ENCODE measurements at places on chromosomes 12 and 14.

DNA sequence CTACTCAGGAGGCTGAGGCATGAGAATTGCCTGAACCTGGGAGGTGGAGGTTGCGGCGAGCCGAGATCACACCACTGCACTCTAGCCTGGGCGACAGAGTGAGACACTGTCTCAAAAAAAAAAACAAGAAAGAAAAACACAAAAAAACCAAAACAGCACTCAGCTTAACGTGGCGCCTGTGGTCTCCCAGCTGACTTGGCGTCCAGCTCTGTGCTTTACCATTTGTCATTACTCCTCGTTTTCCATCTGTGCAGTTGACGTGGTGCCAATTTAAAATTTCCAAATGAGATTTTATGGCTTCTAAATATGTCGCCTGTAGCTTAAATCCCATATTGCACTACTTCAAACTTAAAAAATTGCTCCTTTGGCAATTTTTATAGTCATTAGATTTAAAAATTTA lies 2.0 kb downstream of the MGP start:
- DNase-seq = no peak

GRCh38 chr12:26918321-26919215 lies 19.2 kb downstream of the INTS13 start:
- no peak for DNase-seq

DNA sequence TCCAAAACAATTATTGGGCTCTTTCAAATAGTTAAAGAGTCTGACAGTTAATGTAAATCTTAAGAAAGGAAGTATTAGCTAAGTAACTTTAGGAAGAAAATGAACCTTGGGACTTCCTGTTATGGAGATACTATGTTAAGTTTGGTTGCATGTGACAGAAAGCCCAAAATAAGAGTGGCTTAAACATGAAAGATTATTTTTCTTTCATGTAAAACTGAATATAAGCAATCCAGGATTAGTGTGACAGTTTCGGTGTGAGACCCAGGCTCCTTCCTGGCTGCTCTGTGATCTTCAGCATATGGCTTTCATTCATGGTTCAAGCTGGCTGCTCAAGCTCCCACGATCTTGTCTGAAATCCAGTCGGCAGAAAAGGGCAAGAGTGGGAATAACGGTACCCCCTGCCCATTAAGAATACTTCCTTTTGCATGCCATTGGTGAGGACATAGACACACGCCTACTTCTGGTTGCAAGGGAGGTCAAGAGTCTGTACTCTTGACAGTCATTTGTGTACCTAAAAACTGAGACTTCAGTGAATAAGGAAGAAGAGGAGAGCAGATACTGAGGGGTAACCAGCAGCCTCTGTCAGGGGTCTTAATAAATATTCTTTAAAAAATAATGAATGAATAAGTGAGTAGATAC lies 2.2 kb upstream of the RPAP3 start:
- no peak for DNase-seq

DNA sequence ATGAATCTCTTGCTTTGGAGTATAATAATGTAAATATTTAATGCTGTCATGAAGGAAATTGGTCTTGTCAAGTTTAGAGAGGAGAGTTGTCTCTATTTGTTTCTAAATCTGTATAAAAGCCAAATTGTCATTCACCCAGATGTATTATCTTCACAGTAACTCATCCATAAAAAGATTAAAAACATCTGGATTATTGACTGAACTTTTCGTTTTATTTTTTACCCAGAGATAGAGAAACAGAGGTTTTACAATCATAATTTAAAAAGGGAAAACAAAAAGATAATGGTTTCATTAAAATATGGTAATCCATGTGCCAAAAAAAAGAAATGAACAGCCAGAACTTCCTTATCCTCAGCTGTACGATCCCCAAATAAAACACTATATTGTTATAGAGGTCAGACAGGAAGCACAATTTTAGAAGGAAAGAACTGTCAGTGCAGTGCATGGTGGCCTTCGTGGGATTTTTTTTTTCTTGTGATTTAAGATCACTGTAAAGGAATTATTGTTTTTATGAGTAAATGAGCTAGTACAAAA lies 125.9 kb downstream of the ACSS3 start:
- DNase-seq = no peak

DNA sequence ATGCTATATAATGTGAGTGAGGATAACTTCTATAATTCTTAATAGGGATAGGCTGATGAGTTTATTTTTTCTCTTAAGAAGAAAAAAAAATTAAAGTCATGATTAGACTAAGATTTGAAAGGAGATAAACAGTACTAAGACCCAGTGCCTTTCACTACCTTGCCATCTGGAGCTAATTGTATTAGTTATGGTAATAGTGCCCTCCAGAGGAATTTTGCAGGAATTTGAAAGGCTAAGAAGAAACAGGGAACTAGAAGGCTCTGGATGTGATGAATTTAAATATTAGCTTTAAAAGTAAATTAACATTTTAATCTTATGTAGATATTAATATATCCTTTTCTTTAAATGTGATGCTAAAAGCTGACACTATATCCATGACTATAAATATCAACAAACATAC lies 36.6 kb upstream of the PIK3C2G start:
- no peak for DNase-seq

GRCh38 chr14:92328664-92329255 lies 5.8 kb downstream of the SLC24A4 start:
- DNase-seq = no peak

- DNase-seq = no peak
Measured at GRCh38 chr14:105107781-105108515, 42.7 kb upstream of the GPR132 start.

DNA sequence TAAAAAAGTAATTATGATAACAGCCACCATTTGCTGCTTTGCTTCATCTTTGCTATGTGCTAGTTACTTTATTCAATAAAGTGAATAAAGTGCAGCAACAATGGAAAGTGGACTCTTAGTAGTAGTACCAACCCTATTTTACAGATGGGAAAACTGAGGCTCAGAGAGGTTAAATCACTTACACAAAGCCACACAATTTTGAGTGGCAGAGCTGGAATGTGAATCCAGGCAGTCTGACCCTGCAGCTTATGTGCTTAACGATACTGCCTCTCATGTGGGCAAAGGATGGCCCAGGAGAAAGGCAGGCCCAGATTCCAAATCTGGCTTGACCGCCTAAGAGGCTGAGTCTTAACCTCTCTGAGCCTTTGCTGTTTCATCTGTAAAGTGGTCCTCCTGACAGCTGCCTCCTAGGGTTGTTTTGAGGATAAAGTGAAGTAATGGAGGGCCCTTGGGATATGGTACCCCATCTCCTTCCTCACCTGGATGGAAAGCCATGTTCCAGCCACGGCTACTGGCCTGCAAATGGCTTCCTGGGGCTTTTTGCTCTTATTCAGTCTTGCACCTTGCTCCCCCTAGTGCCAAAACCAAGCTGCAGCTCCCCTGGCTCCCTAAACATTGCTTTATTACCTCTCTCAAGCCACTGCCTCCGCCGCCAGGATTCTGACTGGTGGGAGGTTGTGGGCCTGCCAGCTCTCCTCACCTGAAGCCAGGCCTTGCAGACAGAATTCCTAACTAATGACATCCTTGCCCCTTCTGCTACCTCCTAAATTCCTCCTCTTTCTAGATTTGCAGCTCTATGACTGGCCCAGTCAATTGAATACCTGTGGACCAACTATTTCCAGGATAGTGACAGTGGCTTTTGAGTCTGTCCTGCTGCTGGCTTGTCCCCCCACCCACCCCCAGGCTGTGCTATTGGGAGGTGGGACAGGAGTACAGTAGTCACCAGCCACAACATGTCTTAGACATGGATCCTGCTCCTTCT lies 283.3 kb upstream of the PWP1 start:
- DNase-seq = peak; percentile 56
